ENCODE measurements at places on chromosomes 5 and 9.

- no peak for DNase-seq
Measured at GRCh38 chr5:154519359-154519758, 41.3 kb upstream of the HAND1 start.

DNA sequence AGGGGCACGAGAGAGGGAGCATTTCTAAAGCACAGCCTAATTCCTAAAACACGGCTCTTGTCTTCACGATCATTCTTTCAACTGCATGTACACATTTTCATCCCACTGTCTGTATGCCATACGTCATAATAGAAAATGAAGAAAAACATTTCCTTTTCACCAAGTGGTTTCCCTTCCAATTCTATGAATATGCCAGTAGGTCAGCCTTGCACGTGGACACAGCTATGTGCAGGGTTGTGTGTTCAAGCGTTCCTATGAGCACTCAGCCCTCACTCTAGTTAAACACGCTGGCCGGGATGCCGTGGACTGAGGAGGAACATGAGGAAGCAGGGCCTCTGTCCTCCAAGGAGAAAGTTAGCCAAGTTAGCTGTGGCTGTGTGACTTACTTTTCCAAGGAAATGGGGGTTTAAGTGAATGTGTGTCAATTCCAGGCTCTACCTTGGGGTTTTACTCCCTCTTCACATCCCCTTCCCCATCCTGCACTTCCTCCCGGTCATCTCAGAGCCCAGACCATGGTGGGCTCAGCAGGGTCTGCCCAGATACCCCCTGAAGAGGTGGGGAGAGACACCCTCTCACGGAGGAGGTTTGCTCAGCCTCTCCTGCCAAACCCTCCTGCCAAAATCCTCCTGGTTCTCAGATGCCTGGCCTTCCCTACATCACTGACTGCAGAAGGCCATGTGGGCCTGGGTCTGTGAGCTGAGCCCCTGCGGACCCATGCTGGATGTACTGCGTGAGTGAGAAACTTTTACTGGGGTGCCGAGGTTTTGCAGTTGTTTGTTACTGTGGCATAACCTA, 230.6 kb downstream of the FSTL4 start:
- no peak for DNase-seq

GRCh38 chr5:65809817-65810531, 88.0 kb downstream of the NLN start:
- no peak for DNase-seq

DNA sequence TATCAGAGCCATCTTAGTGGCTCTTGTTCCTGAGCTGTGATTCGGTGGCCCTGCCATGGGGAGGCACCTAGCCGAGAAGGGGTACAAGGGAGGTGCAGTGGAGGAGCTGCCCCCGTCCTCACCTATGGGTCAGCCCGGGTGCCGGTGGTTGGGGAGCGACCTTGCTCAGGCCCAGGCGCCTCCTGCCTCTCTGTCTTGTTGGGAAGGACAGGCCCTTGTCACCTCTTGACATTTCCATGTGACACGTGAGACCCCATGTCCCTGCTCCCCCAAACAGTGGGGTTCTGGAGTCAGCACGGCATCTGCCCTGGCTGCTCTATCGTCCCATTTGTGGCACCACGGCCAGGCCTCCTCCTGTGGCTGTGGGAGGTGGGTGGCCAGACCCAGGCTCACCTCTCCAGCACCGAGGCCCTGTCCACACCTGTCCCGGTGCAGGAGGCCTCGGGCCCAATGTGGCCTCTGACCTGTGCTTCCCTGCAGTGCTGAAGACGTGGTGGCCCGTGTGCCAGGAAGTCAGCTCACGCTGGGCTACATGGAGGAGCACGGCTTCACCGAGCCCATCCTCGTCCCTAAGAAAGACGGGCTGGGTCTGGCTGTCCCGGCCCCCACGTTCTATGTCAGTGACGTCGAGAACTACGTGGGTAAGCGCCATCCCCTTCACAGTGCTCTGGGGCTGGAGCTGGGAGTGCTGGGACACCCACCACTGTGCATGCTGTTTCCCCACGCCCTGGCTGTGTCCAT, 68.9 kb downstream of the PHF2 start:
- no peak for DNase-seq

DNA sequence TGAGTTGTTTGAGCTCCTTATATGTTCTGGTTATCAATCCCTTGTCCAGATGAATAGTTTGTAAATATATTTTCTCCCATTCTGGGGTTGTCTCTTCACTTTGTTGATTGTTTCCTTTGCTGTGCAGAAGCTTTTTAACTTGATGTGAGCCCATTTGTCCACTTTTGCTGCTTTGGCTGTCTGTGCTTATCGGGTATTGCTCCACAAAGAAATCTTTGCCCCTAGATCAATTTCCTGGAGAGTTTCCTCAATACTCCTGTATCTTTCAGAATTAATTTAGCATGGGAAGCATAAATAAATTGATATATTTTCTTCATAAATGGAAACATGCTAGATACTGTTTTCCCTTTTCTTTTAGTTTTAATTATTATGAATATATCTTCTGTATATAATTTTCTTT, 22.5 kb upstream of the CCL21 start:
- no peak for DNase-seq

- no peak for DNase-seq
Measured at GRCh38 chr5:79595086-79595485, 17.2 kb upstream of the TENT2 start.

- peak; percentile 27 for DNase-seq
Measured at GRCh38 chr9:93098236-93098946, 2.4 kb downstream of the CARD19 start.

- no peak for DNase-seq
Measured at GRCh38 chr5:150625831-150626746, 14.4 kb upstream of the SYNPO start.

GRCh38 chr5:3598769-3599211, 3.2 kb downstream of the IRX1 start:
- DNase-seq: no peak

GRCh38 chr9:4579001-4579400, 83.1 kb upstream of the PLPP6 start:
- DNase-seq: no peak

DNA sequence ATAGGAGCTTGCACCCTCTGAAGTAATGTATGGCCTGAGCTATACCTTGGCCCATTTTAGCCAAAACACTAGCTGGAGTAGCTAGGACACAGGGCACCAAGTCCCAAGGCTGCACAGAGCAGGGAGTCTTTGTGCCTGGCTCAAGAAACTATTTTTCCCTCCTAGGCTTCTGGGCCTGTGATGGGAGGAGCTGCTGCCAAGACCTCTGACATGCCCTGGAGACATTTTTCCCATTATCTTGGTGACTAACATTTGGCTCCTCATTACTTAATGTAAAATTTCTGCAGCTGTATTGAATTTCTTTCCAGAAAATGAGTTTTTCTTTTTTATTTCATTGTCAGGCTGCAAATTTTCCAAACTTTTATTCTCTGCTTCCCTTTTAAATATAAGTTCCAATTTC, 1099.2 kb downstream of the CDH18 start:
- no peak for DNase-seq

All from stimulated activated CD8-positive, alpha-beta memory T cell treated with anti-CD3 and anti-CD28 coated beads, Interleukin-15, amount 100 ng/mL, for 1 hour (primary cell).